ENCODE measurements at places on chromosomes 5 and 9.
A peak's percentile ranks its signal among the peaks of the same experiment; 100 is the strongest.

- no peak for DNase-seq
These were observed 154.0 kb downstream of the PIK3R1 start for GRCh38 chr5:68369457-68370125.

DNA sequence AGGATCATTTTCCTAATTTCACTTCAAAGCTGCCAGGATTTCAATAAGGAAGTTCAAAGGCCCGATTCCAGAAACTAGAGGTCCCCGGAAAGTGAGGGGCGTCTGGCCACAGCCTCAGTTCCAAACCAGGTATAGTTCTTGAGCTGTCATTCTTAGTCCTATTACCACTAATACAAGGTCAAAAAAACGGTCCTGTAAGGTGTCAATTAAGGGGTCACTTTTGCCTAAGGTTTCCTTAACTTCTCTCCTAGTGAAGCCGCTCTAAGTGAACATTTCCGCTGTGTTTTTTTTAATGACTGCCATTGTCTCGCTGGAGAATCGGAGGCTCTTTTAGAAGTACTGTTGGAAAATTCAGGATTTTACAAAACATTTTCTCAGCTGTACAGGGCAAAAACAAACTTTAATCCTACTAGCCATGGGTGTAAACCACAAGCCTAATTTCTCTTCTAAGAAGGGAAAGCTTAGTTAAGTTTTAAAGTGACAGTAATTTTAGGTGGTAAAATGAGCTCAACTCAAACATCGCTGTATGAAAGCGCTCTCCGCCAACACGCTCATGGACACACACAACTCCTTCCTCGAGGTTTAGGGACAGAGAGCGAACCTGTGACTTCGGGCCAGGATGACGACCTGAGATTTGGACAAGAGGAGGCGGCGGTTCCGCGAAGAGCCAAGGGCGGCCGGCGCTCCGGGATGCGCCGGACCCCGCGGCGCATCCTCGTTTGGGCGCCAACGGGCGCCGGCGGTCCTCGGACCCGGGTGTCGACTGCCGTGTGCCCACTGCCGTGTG is 76.7 kb upstream of the IFNE start:
- no peak for DNase-seq

GRCh38 chr9:91948101-91948596 is 1.9 kb downstream of the ROR2 start:
- DNase-seq = no peak

- DNase-seq = no peak
These were observed 205.5 kb downstream of the CACNA1B start for GRCh38 chr9:138082918-138083636.

DNA sequence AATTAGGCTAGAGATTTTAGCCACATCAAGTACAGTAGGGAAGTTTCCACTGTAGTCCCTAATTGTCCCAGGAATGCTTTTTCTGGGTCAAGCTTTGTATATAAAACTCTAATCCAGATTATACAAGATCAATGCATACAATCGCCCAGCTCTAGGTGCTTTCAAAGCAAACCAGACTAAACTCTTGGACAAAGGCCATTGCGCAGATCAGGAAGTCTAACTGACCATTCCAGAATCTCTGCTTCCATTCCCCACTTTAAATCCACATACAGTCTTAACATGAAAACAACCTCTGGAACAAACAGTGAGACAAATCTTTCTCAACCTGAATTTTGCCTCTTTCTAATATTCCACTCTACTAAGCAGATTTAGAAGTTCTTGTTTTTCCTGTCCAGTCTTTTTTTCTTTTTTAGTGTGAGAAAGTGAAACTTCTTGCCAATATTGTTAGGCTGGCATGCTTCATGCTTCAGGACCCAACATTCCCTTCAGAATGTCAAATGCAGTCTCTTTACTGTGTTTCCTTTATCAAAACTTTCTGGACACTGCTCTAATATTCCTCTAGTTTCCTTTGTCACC is 76.1 kb downstream of the ITGA1 start:
- DNase-seq = no peak

DNA sequence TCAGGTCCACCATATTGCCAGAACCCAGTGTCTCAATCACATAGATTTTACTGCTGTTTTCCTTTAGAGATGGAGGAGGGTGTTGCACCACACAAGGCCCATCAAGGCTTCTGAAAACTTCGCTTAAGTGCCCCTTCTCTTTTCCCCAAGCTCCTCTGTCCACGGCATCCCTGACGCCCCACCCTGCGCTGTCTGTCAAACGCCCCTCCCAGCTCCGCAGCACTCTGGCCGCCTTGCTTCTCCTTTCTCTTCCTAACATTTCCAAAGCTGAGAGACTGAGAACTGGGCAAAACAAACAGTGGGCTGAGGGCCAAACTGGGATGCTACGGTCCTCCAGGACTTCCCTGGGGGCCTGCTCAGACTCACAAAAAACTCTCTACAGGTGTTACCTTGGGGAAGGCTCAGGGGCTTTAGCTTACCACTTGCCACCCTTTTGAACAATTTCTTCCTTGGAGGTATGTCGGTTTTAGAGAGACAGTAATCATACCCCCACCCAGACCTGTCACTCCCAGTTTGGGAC is 28.3 kb upstream of the ERGIC1 start:
- no peak for DNase-seq

GRCh38 chr5:4222147-4222546 is 626.5 kb downstream of the IRX1 start:
- no peak for DNase-seq

GRCh38 chr9:111529787-111530186 is 4.8 kb downstream of the ZNF483 start:
- DNase-seq = no peak

DNA sequence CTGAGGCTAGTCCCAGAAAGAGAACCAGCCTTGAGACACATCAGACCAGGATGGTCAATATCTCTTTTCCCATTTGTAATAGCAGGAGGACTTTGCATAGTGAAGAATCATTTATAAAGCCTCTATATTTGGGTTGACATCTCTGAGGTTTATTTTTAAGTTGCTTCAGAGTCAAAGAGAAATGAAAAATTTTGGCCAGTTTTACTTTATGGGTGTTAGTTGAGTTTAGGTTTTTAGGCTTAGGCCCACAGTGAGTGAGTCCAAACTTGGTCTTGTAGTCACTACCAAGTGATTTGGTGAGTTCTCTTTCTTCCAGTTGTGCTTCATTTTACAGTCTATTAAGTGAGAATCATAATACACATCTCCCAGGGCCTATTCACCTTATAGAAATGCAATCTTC is 5.3 kb upstream of the MEF2C start:
- DNase-seq = no peak

- no peak for DNase-seq
These were observed 7.8 kb downstream of the LCN9 start for GRCh38 chr9:135670721-135671590.

DNA sequence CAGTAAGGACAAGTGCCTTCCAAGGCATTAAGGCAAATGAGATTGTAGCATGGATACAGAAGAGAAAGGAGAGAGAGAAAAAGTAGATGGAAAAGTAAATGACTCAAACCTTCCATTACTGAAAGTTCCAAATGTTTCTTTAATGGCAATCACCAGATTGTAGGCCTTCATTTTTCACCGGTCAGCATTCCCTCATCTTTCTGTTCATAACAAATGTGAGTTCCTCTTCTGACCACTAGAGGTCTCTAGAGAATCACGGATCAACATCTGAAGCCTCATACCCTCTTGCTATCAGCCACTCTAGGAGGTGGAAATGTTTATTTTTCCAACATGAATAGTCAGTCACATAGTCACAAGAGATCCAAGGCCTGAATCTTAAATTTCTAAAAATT is 73.6 kb upstream of the RPS23 start:
- DNase-seq = peak; percentile 74

DNA sequence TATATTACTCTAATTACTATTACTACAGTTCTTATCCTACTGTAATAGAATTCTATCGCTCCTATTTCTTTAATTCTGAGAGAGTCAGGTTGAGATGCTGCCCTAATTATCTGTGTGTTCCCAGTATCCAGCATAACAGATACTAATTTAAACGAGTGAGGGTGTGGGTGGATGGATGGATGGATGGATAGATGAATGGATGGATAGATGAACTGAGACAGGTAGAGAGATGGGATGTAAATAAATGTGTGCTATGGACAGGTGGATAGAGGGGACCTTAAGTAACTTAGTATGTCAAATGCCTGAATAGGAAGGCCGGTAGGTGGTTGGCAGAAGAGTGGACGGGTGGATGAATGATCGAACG is 143.6 kb upstream of the ADRA1B start:
- DNase-seq = no peak

GRCh38 chr9:92141144-92142129 is 26.2 kb upstream of the SPTLC1 start:
- DNase-seq = no peak

DNA sequence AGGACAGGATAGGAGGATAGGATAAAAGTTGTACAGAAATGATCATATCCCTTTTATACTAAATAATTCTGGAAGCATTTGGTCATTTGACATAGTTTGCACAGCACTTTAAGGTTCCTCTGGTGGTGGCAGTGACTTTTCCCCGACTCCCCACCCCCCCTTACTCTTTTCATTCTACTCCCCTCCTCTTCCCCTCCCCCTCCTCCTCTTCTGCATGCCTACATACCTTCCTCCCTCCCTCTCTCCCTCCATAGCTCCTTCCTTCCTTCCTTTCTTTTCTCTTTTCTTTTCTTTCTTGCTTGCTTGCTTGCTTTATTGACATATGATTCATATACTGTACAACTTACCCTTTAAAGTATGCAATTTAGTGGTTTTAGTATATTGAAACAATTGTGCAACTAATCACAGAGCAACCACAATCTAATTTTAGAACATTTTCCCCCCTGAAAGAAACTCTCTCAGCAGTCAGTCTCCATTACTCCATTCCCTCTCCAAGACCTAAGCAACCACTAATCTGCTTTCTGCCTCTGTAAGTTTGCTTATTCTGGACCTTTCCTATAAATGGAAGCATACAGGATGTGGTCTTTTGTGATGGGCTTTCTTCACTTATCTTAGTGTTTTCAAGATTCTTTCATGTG is 159.0 kb downstream of the HACD4 start:
- peak; percentile 32 for DNase-seq

GRCh38 chr5:10562201-10563109 is 1.4 kb upstream of the ANKRD33B start:
- DNase-seq = no peak

- DNase-seq = no peak
These were observed 2.5 kb upstream of the LPCAT1 start for GRCh38 chr5:1526190-1526631.

GRCh38 chr9:87698069-87698809 is 27.7 kb upstream of the CTSL start:
- no peak for DNase-seq

DNA sequence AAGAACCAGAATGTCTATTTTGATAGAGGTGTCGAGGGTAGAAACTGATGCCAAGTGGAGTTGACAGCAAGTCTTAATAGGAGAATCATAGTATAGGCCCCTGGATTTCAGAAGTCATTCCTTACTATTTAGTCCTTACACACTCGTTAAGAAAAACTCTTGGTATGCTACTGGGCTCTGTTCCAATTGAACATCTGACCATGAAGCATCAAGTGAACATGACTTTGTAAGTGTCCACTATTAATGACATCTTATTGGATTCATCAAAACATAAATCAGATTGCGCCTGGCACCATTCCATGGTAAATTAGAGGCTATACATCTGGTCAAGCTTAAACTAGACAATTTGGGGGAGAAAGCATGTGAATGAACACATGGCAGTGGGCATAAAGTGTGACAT is 1056.5 kb upstream of the EDIL3 start:
- DNase-seq = no peak

DNA sequence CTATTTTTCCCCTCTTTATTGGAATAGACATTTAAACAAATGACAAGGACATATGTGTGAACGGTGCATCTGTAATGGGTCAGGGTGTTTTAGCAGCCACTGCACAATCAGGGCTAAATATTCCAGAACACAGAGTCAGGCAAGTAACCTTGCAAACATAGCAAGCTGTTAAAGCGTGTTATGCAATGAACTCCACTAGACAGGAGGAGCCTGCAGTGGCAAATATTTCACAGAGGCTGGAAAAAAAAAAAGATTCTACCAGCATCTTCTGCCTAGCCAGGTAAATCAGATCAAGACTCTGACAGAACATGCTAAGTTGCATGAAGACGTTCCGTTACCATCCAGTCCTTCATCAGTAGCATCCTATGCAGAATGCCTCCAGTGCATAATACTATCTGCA is 171.8 kb downstream of the SEMA5A start:
- DNase-seq = no peak

- DNase-seq = no peak
These were observed 57.2 kb downstream of the OLFM1 start for GRCh38 chr9:135144581-135145170.

- peak; percentile 90 for DNase-seq
These were observed 281.3 kb downstream of the ARHGAP26 start for GRCh38 chr5:143051244-143052058.

DNA sequence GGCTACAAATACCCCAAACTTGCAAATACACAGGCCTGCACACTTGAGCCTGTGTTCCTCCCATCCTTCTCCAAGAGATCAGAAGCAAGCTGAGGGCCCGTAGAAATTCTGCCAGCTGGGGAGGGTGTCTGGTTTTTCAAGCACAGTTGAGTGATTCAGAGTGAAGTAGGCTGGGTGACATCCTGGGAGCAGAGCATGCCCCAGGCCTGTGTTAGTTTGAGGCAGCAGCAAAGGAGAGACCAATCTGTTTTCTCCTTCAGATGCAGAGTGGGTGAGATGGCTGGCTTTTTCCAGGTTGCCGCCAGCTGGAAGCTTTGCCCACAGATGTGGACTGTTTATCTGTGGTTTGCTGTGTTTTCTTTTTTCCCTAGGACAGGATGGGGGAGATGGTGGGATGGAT is 63.1 kb downstream of the RCL1 start:
- no peak for DNase-seq

GRCh38 chr9:23826120-23826629 is at the start of gene ELAVL2:
TSS of gene ELAVL2 (minus strand) at chr9:23826240. CDS start at chr9:23762234, 64,006 bp downstream.
- peak; percentile 75 for DNase-seq

- DNase-seq = no peak
These were observed 8.5 kb downstream of the GGTA1 start for GRCh38 chr9:121491111-121491510.

DNA sequence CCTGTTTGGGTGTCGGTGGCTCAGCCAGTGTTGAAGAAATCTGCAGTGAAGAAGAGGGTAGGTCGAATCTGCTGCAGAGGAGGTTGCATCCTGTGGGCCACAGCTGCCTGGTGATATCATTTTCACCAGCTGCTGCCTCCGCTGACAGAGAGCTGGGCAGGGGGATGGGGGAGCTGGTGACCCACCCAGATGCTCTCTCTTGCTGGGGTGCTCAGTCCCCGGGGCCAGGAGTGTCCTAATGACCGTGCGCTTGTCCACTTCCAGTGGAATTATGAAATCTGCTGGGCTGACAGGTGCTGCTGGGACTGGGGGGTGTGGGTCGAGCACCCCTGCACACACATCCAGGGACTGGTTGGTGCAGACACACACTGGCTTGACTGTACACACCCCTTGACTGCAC is 83.2 kb upstream of the IRX4 start:
- DNase-seq = no peak

DNA sequence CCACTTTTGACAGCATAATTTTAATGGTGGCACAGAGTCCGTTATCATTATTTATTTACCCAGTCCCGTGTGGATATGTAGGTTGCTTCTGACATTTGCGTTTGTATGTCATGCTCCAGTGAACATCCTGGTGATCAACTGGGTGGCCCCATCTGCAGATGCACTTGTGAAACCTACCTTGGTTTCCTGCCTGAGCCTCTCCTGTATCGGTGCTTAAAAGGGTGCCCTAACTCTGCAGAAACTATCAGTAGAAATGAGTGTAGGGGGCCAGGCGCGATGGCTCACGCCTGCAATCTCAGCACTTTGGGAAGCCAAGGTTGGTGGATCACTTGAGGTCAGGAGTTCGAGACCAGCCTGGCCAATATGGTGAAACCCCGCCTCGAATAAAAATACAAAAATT is 92.1 kb upstream of the IER5L start:
- no peak for DNase-seq
